ENCODE measurements at places on chromosomes 1 and 21.
A peak's percentile ranks its signal among the peaks of the same experiment; 100 is the strongest.

DNA sequence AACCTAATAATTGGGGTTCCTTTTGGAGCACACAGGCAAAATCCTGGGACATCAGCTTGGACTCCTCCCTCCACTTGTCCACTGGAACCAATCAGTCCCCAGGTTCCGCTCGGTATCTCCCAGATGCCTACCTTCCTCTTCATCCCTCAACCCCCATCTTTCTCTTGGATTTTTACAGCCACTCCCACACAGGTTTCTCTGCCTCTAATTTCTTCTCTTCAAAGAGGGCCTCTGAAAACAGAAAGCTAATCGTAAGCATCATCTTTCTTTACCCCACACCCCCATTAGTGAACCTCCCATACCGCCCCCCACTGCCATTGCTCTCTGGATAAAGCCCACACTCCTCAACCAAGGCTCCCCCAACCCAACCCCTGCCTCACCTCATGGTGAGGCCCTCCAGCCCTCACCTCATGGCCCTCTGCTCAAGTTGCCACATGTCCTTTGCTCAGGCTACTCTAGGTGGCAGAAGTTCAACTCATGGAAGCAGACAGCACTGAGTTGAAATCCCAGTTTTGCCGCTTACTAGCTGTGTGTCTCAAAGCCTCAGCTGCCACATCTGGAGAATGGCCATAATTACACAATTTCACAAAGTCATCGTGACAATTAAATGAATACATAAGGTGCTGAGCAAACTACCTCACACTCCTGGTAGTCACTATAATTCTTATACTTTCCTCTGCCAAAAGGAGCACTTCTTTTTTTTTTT, 18.1 kb upstream of the WASF2 start:
- DNase-seq = no peak

DNA sequence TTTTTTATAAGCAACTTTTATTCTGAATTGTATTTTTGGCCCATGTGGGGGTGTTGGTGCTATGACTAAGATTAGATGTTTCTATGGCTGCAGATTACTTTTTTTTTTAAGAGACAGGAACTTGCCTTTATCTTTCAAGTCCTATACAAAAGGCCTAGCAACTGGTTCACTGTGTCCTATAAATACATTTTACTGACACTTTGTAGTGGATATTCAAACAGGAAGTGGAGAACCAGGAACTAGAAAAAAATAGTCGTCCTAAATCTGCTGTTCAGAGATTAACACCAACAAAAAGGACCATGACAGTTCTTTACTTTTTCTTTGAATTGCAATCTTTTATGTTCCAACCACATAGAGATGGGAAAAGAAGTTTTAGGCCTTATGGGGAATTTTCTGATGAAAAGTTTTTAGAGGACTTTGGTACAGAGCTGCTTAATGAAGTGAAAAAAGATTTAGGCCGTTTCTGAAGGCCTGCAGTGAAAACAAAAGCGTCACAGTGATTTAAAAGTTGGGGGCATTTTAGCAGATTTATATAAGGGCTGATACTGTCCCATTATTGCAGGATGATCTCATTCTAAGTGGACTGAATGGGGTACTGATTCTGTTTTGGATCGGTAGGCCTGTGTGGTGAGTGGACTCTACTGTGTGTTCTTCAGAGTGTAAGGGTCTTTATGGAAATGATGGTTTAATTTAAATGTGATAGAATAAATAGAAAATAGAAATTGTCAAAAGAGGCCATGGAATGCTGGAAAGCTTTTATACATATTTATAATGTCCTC, 136.4 kb upstream of the DEPDC1 start:
- DNase-seq = peak; percentile 28

- DNase-seq = no peak
These were observed 286.3 kb upstream of the SGIP1 start for GRCh38 chr1:66247415-66248208.

DNA sequence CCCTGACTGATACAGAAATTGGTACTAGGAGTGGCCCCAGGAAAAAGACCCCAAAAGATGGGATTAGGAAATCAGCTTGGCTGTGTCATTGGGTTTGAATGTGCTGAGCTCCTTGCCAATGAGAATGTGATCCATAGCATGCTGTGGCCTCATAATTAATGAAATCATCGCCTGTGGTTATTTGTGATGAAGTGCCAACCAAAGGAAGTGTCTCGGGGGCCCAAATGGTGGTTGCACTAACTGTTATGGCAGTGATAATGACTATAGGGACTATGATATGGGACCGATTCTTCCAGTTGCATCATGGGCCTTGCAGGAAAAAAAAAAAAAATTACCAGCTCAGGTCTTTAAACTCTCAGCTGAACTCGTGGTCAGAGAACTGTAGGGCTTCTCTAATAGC, 15.4 kb upstream of the ZDHHC18 start:
- no peak for DNase-seq

DNA sequence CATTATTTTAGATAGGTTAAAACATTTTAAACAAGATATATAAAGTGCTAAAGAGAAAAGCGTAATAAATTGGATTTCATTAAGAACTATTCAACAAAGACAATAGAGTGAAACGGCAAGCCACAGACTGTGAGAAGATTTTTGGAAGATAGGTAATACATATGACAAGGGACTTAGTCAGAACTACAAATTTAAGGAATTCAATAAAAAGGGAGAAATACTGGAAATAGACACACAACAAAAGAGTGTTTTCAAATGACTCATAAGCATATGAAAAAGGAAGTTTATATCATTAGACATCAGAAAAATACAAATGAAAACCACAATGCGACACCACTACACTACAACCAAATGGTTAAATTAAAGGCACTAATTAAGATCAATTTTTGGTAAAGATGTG, 90.5 kb downstream of the GDAP2 start:
- no peak for DNase-seq

DNA sequence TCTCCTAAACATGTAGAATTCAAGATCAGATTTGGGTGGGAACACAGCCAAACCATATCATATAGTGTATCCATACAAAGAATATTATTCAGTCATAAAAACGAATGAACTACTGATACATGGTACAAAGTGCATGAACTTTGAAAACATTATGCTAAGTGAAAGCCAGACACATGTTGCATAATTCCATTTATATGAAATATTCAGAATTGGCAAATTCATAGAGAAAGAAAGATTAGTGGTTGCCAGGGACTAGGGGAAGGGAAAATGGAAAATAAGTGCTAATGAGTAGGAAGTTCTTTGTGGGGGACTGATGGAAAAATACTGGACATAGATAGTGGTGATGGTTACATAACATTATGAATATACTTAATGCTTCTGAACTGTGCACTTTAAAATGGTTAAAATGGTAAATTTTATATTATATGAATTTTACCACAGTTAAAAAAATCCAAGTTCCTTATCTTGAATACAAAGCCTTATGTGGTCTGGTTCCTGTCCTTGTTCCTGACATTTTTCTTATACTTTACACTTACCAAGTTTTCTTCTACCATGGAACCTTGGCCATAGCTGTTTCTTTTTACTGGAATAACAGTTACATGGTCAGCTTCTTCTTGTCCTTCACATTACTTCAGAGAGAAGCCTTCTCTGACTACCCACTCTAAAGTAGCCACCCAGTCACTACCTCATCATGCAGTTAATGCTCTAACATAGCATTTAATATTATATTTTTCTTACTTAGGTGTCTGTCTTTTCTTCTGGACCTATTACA, 64.0 kb downstream of the CCDC18 start:
- no peak for DNase-seq

GRCh38 chr1:162502928-162503327, 5.3 kb downstream of the UHMK1 start:
- DNase-seq = no peak

Measured in KBM-7 (cell line).